OCI-M1 (cell line): ENCODE measurements at places on chromosomes 13 and 19.

- no peak for DNase-seq
Measured at GRCh38 chr13:89610331-89610730, 1737.2 kb upstream of the MIR17HG start.

DNA sequence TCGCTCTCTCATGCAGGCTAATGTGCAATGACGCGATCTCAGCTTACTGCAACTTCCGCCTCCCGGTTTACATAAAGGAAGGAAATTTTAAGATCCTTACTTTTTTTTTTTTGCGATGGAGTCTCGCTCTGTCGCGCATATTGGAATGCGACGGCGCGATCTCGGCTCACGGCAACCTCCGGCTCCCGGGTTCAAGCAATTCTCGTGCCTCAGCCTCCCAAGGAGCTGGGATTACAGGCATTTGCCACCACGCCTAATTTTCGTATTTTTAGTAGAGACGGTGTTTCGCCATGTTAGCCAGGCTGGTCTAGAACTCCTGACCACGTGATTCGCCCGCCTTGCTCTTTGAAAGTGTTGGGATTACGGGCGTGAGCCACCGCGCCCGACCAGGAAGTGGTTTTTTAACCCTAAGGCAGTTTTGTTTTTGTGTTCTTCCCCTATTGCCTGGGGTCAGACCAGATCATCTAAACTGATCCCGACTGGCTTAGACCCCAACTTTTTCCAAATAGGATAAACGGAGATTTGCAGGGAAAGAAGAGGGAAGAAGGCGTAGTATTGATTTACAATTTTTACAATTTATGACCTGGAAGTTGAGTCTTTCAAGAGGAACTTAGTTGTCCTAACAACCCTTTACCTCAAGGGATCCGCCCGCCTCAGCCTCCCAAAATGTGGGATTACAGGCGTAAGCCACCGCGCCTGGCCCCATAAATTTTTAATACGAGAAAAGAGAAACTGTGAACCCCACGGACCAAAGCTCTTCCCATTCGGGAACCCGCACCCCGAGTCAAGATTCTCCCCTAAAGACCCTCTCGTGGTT is 142.0 kb downstream of the ZNF737 start:
- peak; percentile 89 for DNase-seq

DNA sequence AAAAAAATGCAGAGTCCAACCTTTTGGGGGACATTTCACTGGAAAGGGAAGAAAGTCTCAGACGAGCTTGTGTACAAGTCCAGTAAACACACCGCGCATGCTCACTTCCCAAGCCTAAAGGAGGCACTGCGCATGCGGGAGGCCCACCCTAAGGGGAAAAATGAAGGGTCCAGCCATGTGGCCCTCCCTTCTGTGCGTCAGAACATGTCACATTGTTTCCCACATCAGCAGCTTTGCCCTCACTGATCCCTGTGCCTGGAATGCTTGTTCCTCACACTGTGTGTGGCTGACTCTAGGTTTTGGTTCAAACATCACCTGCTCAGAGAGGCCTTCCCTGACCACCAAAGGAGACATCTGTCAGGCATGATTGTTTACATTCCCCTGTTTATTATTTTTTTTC is 4.4 kb downstream of the ELSPBP1 start:
- no peak for DNase-seq

- no peak for DNase-seq
Measured at GRCh38 chr19:55085923-55086715, 10.4 kb downstream of the EPS8L1 start.

GRCh38 chr13:48504606-48505005 is 28.3 kb downstream of the RCBTB2 start:
- no peak for DNase-seq

DNA sequence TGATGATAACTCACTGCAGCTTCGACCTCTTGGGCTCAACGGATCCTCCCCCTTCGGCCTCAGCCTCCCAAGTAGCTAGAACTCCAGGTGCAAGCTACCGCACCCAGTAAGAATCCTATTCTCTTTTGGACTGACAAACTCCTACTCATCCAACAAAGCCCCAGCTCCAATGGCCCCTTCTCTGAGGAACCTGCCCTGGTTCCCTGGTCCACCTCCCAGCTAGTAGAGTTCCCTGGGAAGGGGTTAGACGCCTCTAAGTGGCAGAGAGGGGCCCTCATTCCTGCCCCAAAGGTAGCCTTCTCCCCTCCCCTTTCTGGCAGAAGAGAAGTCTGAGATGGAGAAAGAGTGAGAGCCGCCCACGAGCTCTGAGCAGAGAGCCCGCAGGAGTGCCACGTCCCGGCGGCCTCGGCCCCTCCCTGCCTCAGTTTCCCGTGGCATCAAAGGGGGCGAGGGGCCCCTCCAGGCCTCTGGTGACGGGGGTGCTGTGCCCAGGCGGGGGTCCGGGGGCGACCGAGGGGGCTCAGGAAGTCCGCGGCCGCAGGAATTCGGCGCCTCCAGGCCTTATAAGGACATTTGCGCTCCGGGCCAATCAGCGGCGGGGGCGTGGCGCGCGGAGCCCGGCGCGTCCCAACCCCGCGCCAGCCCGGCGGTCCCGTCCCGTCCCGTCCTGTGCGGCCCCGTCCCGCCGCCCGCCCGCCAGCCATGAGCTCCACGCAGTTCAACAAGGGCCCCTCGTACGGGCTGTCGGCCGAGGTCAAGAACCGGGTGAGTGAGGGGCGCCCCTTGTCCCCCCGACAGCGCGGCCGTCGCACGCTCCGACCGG is at the start of gene CNN2:
TSS of gene CNN2 (plus strand) at position 649 of the 823 bp plus-strand sequence. CDS start at position 703, 54 bp downstream.
- peak; percentile 72 for DNase-seq

DNA sequence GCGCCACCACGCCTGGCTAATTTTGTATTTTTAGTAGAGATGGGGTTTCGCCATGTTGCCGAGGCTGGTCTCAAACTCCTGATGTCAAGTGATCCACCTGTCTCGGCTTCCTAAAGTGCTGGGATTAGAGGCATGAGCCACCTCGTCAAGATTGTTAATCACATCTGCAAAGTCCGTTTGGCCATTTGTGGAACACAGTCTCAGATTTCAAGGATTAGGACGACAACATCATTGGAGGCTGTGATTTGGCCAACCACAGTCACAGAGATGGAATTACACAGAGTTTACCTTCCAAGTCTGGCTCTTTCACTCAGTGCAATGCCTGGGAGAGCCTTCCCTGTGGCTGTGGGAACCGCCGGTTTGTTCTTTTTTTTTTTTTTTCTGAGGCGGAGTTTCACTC is 17.8 kb downstream of the SULT2B1 start:
- DNase-seq: no peak

- DNase-seq: peak; percentile 15
Measured at GRCh38 chr19:53812335-53812734, 11.8 kb downstream of the NLRP12 start.

- DNase-seq: peak; percentile 68
Measured at GRCh38 chr19:41064974-41065569, 23.2 kb upstream of the CYP2A13 start.

DNA sequence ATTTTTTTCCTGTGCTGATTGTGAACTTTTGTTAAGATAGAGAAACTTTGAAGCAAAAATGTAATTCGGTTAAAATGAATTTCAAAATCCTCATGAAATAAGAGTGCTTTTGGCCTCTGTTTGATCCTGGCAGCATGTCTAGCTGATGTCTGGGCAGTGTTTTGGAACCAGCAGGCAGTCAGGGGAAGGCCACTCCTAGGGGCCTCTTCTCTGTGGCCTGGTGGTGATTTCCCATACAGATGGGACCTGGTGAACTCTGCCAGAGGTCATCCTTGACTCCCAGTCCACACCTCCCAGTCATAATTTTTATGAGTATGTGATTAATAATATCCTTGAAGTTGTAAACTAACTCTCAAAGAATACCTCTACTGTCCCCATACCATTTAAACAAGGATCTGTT is 226.6 kb downstream of the PCCA start:
- DNase-seq: no peak

DNA sequence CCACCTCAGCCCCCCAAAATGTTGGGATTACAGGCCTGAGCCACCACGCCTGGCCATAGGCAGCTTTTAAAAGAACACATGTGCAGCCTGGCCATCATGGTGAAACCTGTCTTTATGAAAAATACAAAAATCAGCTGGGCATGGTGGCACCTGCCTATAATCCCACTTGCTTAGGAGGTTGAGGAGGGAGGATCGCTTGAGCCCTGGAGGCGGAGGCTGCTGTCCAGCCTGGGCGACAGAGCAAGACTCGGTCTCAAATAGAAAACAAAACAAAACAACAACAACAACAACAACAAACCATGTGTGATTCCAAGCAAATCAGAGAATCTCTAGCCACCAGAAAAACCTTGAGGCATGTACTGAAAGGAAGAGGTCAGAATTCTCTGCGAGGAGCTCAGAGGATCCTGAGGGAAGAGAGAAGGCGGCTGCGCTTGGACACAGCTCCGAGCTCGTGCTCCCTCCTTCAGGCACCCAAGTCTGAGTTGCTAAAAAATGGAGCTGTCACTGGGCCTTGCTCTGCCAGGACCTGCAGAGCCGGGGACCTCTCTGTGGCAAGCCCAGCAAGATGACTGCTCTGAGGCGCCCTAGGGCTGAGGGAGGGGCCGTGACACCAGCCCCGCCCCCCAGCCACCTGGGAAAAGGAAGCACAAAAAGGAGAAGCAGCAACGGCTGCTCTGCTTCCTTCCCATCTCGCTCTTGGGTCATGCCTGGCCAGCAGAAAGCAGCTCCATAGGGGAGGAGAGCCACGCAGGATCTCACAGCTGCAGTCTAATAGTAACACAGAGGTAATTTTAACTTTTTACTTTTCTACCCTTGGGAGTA is at the start of gene ARL11:
TSS of gene ARL11 (plus strand) at position 677 of the 822 bp plus-strand sequence. CDS start 1,941 bp downstream, outside the sequence.
- DNase-seq: peak; percentile 95

DNA sequence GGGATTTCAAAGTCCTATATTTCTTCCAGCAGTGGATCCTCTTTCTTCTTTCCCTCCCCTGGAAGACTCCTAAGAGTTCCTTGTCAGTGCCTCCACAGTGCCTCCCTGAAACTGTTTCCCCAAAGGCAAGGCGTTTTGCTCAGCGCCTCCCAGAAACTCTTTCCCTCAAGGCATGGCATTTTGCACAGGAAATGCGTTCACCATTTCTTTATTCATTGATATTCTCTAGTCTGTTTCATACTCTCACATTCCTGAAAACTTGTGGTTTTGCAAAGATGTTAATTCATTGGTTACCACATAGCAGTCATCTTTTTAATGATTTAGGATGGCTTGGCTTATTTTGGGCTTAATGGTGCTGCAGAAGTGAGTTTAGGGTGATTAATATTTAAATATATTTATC is 177.3 kb upstream of the SLC10A2 start:
- no peak for DNase-seq

- DNase-seq: no peak
Measured at GRCh38 chr13:74093691-74094090, 40.5 kb downstream of the KLF12 start.

- DNase-seq: no peak
Measured at GRCh38 chr19:6596621-6597020, 5.7 kb upstream of the CD70 start.

GRCh38 chr13:112686364-112686763 is 3.5 kb upstream of the ATP11A start:
- DNase-seq: peak; percentile 16

DNA sequence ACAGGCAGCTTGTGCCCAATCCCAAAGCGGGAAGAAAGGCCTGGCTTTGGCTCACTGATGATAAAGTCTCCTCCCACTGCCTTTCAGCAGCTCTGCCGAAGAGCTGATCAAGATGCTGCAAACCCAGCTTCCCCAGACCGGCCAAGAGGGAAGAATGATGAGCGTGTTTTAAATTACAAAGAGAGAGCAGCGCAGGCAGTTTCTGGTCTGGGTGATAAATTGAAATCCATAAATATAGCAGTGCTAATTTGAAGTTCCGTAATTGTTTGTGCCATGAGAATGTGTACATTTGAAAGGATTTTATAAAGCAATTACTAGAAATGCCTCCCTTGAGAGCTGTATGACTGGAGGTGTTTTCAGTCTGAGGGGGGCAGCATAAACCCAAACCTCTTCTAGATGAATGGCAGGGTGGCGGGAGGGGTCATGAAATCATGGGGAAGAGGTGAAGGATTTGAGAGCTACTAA is 171.8 kb downstream of the STK24 start:
- no peak for DNase-seq

DNA sequence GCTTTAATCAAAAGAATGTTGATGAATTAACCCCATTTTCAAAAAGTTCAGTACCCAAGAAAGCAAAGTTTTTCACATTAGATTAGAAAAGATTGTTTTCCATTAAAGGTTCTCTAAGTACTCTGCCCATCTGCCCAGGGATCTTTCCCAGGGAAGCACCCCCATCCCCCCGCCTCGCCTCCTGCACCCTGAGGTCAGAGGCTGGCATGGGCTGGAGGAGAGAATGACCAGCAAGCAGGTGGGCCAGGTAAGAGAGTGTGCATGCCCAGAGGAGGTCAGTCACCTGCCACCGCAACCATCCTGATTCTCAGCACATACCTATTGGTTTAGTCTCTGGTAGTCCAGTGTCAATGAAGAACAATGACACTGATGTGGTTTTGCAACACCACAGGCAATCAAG is 279.4 kb upstream of the ZNF507 start:
- no peak for DNase-seq

GRCh38 chr13:87302931-87303330 is 368.2 kb upstream of the SLITRK5 start:
- no peak for DNase-seq

DNA sequence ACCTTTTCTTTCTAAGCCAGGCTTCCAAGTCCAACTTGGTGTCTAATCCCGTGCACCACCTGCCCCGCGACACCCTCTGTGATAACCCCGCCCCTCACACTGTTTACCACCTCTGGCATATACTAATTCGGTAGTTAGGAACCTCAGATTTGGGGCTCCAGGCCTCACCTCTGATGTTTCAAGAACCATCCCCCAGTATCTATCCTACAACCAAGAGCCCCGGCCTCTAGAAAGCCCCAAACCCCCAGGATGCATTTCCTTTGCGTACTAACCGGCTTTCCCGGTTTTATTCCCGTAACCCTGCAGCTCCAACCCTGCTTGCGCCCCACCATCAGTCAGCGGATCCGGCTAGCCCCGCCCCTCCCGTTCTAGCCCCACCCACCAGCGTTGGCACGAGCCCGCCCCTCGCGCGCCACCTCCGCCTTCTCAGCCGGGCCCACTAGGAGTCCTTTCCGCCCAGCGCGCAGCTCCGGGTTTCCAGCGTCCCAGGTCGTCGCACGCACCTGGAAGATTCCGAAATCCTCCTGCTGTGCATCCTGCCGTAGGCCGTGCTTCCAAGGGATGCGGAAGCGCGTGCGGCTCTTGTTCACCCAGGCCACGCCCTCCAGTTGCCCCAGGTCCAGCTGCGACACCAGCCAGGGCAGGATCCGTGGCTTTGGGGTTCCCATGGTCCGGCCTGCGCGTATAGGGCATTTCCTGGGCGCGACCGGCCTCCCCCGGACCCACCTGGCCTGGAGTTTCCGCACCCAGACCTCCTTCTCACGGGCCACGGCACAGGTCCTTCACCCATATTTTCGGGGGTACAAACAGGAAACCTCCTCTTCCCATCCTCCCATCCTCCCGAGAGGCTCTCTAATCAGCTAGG is 1.3 kb downstream of the IRF3 start:
- DNase-seq: peak; percentile 88

- peak; percentile 1 for DNase-seq
Measured at GRCh38 chr13:25980255-25980654, 71.6 kb downstream of the SHISA2 start.

GRCh38 chr19:42246143-42246921 is 3.9 kb upstream of the GSK3A start:
- no peak for DNase-seq
